ENCODE measurements at places on chromosomes 2 and 18.

DNA sequence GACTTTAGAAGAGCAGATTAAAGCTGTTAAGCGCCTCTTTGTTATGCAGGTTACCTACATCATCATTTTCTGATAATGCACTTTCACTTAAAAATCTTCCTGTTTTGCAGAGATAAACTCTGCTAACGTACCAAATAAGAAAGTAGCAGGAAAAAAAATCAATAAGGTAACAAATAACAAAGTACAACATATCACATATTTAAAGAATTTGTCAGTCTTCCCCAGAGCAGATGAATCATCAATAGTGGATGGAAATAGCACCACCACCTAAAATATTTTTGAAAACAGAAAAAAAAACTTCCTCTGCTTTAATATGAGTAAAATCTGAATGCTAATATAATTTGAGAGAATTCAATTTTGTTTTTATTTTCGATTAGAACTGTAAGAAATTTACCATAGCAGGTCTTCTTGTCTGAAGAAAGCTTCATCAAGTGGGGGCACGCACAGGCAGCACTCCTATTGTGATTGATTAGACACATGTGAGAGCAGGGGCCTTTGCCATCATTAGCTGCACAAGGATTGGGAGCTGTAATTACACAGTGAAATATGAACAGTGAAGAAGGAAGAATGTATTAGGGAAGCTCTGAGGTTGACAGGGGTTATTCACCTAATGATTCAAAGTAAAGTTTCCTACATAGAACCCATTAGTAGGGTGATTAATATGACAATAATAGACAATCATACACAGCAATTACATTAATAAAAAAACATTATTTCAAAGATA is 1279.4 kb downstream of the LRP1B start:
- no peak for DNase-seq

- DNase-seq, result no peak
Measured at GRCh38 chr2:69306393-69306821, 80.6 kb downstream of the GFPT1 start.

- no peak for DNase-seq
Measured at GRCh38 chr18:10258836-10259474, 195.5 kb upstream of the APCDD1 start.

DNA sequence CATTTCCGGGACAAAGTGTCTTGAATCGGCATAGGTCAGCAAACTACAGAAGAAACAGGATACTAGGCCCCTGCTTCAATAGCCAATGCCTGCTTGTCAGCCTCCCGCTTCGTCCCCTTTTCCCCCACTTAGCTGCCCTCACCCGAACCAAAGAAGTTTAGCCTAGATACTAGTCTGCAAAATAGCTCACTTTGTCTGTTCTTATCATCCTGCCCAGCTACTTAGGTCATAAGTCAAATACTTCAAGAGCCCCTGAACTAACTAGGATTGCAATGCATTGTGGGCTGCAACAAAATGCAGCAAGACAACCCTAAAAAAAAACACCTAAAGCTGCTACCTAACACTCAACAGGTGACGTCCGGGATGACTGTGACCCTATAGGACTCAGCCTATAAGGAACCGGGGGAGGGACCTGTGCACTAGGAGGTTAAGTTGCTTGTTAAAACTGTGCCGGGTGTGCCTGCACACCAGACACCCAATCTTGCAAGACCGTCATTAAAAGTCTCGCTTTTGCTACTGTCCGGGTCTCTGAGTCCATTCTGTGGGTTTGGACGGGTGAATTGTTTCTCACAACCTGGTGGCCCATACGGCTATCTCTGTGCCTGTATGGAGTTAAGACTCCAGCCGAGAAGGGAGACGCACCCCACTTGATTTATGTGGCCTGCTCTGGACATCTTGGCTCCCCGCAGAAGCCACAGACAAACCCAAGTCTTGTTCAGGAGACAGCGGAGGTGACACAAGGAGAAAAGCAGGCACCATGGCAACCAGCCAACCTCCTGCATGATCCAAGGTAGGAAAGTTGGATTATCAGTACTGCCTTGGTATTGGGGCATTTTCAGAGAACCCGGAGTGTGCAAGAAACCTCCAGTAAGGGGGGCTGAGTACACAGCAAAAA is 105.9 kb downstream of the HIBCH start:
- DNase-seq, result no peak

GRCh38 chr2:134582547-134582899 is 136.3 kb downstream of the TMEM163 start:
- DNase-seq, result no peak

DNA sequence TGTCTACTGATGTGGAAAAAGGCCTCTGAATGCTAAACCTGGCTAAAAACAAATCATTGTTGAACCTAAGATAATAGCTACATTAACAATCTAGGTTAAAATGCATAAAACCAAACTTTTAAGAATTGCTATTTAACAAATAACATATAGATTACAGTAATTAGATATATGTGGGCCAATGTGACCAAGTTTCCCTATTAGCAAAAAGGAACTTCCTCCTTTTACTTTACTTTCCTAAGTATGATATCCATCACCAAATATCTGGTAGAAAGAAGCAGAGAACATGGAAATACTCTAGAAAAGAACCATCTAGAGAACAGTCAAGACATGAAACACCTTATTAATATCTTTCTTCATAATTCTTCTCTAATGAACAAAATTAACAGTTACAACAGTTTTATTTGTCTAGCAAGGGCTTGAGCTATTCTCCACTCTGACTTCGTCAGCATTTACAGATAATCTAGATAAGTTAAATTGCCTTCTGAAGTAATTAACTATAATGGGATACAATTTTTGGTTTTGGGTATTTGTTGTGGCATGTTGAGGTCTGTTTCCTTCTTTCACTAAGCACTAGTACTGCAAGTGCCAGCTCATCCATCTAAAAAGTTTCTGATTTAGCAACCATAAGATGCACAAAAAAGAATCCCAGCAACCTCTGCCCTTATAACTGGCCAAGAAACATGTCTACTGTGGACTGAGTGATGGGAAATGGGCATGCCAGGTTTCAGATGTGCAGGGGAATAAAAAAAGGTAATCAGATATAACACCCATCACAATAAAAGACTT is 53.3 kb downstream of the MEMO1 start:
- DNase-seq, result no peak

- DNase-seq, result no peak
Measured at GRCh38 chr2:45978302-45978859, 318.8 kb upstream of the EPAS1 start.

DNA sequence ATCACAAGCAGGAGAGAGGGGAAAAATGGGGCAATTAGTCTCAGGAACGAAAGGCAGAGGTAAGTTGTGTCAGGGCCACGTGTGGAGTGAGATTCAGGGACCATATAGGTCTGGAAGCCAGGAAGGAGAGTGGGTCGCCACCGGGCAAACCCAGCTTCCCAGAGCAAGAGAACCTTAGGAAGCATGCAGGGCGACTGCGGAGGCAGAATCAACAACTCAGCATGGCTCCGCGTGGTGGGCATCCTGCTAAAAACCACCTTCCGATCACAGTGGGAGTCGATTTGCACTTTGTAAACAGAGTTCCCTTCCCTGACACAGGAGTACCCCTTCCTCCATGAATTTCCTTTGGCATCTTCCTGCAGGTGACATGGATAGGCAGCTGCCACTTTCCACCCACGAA is 114.6 kb downstream of the TTC32 start:
- no peak for DNase-seq

DNA sequence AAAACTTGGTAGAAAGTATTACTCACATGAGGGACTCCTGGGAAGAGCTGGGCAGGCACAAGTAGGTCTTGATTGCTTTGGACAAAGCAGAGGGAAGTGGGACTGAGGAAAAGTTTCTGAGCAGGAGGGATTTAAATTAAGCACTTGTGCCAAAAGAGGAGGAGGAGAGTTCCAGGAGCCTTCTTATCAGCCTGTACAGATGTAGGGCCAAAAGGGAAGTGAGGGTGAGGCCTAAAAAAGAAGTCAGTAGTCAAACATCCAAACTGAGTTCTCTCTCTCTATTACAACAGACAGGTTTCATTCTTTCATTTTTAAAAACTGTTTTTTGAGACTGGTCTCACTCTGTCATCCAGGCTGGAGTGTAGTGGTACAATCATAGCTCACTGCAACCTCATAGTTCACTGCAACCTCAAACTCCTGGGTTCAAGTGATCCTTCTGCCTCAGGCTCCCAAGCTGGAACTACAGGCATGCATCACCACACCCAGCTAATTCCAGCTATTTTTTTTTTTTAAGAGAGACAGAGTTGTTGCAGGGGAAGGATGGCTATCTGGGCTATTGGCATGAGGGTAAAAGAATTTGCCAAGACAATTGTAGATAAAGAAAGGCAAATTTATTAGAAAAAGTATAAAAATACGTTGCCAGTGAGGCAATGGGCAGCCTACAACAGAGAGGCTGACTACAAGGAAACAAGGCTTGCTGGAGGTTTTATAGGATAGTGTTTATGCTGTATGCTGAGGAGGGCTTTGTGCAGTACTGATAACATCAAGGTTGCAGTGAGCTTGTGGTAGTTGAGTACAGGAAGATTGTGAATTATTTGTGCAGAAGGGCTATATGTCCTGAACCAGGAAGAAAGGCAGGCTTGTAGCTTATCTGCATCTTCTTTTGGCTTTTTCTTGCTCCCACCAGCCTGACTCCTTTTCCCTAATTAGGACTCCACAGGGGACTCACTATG is 29.0 kb downstream of the CFAP210 start:
- DNase-seq, result no peak

DNA sequence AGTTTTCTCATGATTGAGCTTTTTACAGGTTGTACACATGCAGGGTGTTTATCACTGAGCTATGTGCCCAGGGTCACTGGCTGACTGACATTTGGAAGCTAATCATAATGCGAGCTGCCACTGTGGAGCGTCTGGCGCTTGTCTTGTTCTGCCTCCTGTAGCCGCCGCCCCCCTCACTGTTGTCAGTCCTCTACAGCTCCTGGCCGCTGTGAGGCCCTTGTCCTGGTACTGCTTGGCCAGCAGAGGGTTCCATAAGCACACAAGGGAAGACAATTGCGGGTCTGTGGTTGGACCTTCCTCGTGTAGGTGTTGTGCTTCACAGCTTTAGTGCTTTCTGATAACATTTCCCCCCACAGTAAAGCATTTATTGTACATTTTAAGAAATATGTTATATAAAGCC is 105.6 kb upstream of the LDLRAD4 start:
- peak; percentile 78 for DNase-seq

GRCh38 chr2:195031411-195031810 is 625.6 kb upstream of the SLC39A10 start:
- DNase-seq, result no peak

GRCh38 chr2:171393487-171393886 is 40.3 kb downstream of the METTL8 start:
- DNase-seq, result no peak

- DNase-seq, result peak; percentile 62
Measured at GRCh38 chr2:25285265-25286024, 56.3 kb downstream of the DNMT3A start.

GRCh38 chr2:200794143-200794542 is 17.6 kb upstream of the BZW1 start:
- DNase-seq, result no peak

DNA sequence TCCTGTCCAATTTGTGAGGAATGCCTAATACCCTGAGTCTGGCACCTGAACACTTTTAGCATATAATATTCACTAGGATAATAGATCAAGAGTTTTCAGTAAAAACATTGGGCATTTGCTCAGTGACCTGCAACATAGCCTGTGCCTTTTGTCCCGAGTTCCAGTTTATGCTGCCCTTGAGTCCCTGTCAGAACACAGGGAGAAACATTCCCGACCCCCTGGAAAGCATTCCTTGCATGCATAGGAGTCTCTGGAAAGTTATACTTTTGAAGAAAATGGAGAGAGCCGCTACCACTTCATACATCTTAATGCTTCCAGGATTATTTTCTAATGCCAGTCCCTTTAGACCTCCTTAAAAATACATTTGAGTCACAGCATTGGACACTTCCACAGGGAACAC is 107.3 kb downstream of the PLCL1 start:
- no peak for DNase-seq

All from cerebellum (tissue), 4 donors.